ENCODE measurements at places on chromosomes 4 and X.

- DNase-seq: no peak
Measured at GRCh38 chr4:159204566-159204965, 101.7 kb downstream of the RAPGEF2 start.

DNA sequence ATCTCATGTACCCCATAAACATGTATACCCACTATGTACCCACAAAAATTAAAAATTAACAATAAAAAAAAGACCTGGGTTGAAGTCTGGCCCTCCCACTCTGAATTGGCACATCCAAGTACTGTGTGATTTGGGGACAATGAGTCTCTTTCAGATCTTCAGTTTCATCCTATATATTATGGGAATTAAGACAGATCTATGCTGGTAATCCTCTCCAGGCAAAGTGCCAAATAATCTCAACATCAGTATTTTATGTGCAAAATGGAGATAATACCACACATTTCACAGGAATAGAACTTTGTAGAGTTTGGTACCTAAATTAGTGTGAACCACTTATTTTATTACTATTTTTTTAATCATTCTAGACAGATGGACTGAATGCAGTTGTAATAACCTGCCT is 11.0 kb upstream of the SCD5 start:
- DNase-seq: no peak

GRCh38 chr4:41136456-41136855 is 77.9 kb downstream of the APBB2 start:
- DNase-seq: no peak

DNA sequence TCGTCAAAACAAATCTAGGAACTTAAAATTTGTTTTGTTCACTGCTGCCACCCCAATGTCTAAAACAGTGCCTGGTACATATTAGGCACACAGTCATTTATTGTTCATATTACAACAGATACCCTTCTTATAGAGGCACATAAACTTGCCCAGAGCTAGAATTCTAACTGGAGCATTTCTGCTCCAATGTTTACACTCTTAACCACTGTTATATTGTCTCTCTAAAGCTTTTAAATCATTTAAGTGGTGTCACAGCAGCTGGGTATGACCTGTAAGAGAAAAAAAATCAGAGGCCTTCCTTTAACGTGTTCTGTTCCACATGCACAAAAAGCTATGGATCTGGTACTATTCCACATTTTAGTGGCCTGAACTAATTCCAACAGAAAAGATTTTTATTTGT is 3.0 kb downstream of the UBE2D3 start:
- DNase-seq: no peak

DNA sequence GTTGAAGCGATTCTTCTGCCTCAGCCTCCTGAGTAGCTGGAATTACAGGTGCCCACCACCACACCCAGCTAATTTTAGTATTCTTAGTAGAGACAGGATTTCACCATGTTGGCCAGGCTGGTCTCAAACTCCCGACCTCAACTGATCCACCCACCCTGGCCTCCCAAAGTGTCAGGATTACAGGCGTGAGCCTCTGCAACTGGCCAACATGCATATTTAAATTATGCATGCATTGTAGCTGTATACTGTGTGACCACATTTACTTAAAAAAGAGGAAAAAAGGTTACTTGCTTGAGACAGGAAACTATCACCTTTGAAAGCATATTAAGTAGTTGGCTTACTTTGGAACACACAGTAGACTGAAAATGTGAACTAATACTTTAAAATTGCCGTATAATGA is 29.5 kb downstream of the METTL14 start:
- no peak for DNase-seq

- no peak for DNase-seq
Measured at GRCh38 chr4:38503689-38504395, 160.2 kb upstream of the KLF3 start.

GRCh38 chr4:22179124-22179874 is 230.7 kb upstream of the KCNIP4 start:
- DNase-seq: peak; percentile 69

- DNase-seq: no peak
Measured at GRCh38 chr4:166493924-166494345, 620.9 kb downstream of the TLL1 start.

DNA sequence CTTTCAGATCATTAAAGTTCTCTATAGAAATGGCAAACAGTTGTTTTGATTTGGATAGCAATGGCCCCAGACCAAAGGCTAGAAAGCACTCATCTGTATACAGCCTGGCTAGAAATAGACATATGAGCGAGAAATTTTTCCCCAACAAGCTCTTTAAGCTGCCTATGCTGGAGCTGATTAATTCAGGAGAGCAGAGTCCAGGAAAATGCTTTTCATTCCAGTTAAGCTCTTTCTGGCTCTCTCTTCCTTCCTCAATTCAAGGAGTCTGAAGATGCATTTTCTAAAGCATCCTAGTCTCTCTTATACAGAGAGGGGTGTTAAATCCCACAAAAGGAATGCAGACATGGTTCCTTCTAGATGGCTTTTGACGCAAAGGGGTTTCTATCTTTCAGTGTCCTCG is 141.7 kb upstream of the RAI2 start:
- no peak for DNase-seq

GRCh38 chr4:54726907-54727306 is 69.2 kb downstream of the KIT start:
- no peak for DNase-seq

- no peak for DNase-seq
Measured at GRCh38 chr4:140163029-140163810, 9.2 kb upstream of the MAML3 start.

GRCh38 chr4:159871141-159871540 is 768.3 kb downstream of the RAPGEF2 start:
- no peak for DNase-seq

DNA sequence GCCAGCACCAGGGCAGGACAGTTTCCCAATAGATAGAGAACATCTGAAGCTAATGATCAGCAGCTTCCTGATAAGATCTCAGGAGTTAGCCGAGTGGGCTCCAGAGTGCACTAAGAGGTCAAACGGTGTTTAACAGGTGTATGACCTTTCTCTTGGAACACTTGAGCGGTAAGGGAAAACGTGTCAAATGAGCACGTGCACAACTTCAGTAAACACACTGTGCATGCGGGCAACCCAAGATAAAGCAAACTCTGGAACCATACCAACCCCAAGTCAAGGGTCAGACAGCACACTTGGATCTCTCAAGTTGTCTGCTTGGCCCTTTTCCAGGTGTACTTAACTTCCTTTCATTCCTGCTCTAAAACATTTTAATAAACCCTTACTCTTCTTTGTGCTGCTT is 1941.5 kb upstream of the PCDH10 start:
- DNase-seq: no peak

DNA sequence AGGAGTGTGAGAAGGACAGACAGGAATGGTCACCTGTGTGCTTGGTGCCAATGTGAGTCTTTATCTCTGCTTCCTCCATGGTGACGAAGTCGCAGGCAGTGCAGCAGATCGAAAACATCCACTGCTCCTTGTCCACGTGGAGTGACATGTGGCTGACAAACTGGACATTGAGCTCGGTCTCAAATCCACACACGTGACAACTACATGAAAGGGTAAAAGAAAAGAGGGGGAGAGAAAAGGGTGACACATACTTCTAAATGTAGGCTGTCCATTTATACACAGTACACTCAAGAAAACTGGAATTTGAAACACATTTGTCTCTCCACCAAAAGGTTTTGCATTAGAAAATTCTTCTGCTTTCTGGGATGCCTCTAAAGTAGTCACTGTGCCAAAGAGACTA is 94.5 kb downstream of the C4orf51 start:
- DNase-seq: no peak

GRCh38 chr4:15396157-15396800 is 31.6 kb upstream of the C1QTNF7 start:
- no peak for DNase-seq

DNA sequence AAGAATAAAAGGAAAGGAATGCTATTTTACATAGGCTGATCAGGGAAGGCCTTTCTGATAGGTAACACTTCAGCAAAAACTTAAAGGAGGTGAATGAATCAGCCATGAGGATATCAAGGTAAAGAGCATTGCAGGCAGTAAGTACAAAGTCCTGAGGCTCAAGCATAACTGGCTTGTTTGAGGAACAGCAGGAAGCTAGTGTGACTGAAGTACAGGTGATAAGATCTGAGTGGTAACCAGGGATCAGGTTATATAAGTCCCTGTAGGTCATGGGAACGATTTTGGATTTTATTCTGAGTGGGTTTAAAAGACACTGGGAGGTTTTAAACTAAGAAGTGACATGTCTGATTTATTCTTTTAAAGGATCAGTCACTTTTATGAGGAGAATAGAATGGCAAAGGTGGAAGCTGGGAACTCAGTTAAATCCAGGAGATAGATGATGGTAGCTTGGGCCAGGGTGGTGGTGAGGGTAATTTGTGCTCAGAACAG is 47.1 kb upstream of the THOC2 start:
- DNase-seq: no peak

DNA sequence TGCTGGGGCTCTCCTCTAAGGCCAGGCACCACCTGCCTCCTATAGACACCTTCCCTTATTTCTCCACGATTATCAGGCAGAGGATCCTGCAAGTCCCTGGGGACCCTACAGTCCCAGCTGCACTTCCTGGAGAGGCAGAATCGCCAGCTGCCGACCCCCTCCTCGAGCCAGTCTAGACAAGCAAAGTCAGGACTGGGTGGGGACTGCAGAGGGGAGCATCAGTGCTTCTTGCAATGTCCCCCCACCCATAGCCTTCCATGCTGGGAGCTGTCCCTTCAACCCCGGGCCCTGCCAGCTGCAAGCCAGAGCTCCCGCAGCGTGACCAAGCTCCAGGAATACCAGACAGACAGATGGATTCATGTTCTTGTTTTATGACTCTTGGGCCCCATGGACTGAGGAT is 1.4 kb upstream of the CRMP1 start:
- no peak for DNase-seq

- no peak for DNase-seq
Measured at GRCh38 chrX:55007656-55008055, 7.5 kb downstream of the APEX2 start.

- DNase-seq: no peak
Measured at GRCh38 chr4:4783847-4784246, 75.6 kb upstream of the MSX1 start.

DNA sequence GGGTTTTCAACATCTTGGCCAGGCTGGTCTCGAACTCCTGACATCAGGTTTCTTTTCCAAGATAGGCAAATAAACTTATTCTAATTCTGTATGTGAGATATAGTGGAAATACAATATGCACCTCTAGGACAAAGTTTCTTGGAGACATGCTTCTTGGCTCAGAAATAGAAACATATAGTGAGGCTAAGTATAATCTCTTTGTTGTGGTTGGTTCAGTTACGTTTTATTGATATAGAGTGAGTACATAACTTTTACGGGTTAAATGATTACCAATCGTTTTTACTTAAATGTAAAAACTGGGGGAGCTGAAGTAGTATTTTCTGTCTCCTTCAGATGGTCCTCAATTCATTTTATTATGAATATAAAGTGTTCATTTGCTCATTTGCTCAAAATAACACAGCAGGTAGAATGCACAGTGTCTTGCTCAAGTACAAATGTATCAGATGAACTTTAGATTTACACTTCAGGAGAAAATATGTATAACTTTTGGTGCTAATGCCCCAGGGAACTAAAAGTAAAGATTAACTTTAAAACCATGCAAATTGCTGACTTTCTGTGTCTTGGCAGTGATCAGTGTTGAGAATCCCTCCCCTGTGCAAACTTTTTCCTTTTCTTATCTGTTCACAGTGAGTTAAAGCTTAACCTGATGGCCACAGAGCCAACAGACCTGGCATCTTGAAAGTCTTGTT is 77.6 kb downstream of the AFF1 start:
- no peak for DNase-seq

- DNase-seq: no peak
Measured at GRCh38 chr4:139710073-139710472, 44.5 kb downstream of the MGST2 start.

DNA sequence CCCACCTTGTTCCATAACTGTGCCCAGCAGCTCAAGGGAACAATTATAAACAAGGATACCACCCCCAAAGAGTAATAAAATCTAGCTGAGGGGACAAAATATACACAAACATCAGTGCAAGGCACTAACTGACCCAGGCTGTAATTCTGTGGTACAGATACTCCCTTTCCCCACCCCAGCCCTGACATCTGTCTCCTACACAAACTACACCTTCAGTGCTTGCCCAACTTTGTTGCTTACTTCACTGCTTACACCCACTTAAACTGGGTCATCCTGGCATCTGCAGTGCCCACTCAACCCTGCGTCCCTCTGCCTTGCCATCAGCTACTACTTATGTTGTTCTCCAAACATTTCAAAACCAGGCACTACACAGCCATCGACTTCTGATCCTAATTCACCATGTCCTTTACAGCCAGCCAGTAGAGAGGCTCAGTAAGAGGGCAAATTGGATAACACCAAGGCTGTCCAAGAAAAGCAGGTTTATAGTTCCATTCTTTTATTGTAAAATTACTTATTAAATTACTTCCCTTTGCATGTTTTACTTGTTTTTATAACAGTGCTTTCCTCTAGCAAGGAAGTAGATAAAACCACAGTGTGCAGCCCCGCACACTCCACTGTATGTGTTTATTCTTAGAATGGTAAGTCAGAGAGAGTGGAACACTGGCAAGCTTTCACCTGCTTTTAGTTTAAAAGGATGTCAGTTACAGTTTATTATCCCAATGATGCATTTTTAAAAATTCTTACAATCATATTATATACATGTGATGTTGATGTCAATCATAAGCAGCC is 149.6 kb downstream of the INPP4B start:
- DNase-seq: no peak

- DNase-seq: no peak
Measured at GRCh38 chrX:16797358-16797757, 11.1 kb downstream of the TXLNG start.

DNA sequence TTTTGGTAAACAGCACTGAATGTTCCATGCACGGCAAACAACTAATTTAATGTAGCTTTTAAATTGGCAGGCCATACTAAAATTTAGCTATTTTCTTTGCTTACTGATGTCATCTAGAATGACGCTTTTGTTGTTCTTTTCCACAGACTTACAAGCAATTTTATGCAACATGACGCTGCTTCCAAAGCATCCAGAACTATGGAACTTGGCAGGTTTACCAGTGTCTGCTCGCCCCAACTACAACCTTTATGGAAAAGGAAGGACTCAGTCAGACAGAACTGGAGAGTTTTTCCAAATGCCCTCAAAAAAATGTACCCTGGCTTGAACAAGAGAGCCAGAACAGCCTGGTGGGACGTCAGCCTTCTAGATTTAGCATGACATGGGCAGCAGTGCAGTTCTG is 58.7 kb downstream of the ANOS1 start:
- no peak for DNase-seq

DNA sequence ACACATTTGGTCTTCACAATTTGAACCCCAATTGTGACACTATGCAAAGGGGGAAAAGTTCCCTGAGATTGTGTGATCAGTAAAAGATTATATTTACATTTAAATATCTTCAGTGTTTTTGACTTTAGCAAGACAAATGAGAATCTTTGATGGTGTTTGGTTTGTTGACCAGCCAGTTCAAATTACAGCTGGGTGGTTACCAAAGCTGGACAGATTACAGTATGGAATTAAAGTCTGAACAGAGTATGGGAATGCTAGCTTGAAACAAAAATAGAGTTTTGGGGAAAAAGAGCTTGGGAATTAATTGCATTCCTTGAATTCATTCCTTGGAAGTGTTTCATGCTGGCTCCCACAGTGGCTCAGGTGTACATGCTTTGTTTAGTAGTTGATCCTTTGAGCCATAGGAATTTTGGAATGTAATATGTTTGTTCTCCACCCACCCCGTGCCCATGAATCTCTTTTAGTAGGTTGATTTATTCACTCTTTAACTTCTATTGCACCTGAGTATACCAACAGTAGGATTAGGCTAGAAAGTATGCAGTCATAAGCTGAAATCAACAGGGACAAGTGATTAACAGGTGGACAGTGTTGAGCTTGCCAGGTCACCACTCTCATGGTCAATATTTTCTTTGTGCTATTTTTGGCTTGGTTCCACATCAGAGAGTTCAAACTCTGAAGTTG is 81.1 kb upstream of the HELT start:
- no peak for DNase-seq

All from RWPE2 (cell line).